ENCODE measurements at places on chromosomes 5 and 9.
A peak's percentile ranks its signal among the peaks of the same experiment; 100 is the strongest.

GRCh38 chr5:135052511-135053145 lies 18.6 kb upstream of the PITX1 start:
- no peak for DNase-seq

- DNase-seq = no peak
These were observed 1.6 kb upstream of the PAIP2 start for GRCh38 chr5:139340051-139340450.

- no peak for DNase-seq
These were observed 13.8 kb downstream of the LEAP2 start for GRCh38 chr5:132887283-132887682.

- DNase-seq = no peak
These were observed 66.2 kb upstream of the CLINT1 start for GRCh38 chr5:157924931-157925729.

DNA sequence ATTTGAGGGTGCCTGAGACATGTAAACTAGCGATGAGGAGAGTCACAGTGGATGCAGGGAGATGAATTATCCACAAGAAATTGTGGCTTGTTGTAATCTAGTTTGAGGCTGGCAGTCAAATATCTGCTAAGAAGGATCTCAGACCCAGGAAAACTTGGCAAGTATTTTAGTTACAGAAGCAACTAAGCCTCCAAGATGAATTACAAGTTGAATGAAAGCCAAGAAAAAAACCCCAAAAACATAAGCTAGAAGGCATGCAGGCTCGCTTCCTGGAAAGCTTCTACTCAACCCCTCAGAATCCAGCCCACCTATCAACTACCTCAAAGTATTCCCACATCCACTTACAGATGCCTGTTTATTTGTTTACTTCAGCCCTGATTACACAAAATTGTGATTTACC lies 696.9 kb downstream of the MAT2B start:
- DNase-seq = no peak

DNA sequence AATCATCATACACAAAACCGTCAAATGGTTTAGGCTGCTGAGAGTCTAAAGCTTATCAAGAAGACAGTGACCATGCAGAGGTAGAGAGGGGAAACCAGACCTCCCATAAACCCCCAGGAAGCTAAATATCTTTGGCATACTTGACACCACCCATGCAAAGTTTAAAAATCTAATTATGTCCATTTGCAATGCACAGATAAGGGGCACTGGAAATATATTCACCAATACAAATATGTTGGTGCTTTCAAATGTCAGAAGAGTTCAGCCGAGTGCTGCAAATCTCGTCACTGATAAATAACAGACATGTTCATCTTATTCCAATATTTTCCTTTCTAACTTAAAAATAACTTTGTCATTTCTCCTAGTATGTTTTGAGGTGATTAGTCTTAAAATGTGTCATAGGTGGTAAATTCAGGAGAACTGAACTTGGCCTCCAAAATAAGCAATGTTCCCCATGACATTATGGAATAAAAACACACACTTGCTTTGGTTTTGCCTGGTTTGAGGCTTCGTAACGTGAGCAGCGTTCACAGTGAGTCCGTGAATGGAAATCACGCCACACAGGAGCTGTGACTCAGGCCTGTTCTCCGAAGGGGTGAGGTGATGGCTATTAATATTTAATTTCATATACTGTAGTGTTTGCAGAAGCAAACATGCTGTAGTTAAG lies 182.2 kb downstream of the AOPEP start:
- no peak for DNase-seq

- DNase-seq = no peak
These were observed 26.9 kb upstream of the RNF38 start for GRCh38 chr9:36426945-36427344.

- DNase-seq = no peak
These were observed 71.1 kb downstream of the ALDH7A1 start for GRCh38 chr5:126523818-126524510.

DNA sequence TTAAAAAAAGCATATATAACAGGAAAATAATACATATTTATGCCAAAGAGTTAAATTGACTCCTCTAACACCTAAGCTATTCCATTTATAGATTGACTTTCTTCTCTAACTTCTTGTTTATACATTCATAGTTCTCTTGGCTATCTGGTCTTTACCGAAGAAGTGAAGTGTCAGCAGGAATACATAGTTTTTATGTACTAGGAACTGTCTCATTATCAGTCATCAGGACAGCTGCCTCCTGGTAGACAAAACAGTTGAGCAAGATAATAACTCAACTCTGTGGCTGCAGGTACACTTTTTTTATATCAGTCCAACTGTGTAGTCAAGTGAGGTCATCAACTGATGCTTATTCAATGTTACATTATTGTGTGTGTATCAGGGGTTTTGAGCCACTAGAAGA lies 1436.0 kb upstream of the NUDT12 start:
- no peak for DNase-seq

GRCh38 chr5:75948438-75948837 lies 134.7 kb upstream of the SV2C start:
- DNase-seq = no peak

- DNase-seq = peak; percentile 83
These were observed 12.8 kb upstream of the SRP19 start for GRCh38 chr5:112848116-112848811.

DNA sequence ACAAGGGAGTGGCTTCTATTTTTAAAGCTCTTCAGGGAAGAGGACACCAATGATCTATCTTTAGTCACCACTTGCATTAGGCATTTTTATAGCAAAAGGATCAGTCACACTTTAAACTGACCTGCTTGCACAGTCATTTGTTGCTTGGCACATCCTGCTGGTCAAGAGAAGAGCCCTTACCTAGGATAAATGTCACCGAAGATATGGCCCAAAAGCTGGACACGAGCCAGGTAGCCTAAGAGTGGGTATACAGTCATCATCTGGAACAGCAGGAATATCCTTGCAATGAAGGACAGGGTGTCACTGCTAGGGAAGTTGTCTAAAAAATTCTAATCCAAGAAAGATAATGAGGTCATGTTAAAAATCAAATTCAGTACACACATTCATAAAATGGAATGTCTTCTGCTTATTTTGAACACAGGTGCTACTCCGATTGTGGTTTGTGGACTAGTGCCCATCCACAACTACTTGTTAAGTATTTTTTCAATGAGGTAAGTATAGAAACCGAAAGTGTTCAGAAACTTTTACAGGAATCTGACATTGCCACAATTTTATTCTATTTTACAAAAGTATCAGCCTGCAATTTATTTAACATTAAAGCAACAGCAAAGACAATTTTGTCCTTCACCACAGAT lies 78.4 kb downstream of the SLC38A9 start:
- no peak for DNase-seq

- no peak for DNase-seq
These were observed 88.3 kb downstream of the FSTL4 start for GRCh38 chr5:133523961-133524586.

DNA sequence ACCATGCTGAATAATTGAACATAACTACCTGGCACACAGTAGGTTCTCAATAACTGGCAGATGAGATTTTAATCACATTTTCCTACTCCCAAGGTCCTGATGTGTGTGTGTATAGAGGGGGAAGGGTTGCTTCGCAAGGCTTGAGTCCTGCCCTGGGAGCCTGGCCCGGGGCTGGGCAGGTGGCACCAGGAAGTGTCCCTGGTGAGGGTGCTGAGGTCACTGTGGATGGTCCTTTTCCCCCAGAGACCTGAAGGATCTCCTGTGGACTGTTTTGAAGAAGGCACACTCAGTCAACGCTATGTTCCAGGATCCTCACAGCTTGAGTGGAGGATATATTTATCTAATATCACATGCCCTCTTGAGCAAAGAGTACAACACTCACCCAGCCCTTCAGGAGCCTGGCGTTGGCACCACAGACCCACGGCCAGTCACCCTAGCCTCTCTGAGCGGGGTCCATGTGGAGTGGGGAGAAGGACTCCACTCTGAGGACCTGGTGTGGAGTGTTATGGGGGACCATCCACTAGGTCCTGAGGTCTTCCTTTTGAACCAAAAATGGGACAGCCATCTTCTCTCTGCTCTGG lies 177.8 kb downstream of the GABBR2 start:
- DNase-seq = no peak

- DNase-seq = no peak
These were observed 112.1 kb downstream of the BASP1 start for GRCh38 chr5:17329571-17329970.

GRCh38 chr9:124040935-124041816 lies 29.6 kb downstream of the LHX2 start:
- DNase-seq = no peak

DNA sequence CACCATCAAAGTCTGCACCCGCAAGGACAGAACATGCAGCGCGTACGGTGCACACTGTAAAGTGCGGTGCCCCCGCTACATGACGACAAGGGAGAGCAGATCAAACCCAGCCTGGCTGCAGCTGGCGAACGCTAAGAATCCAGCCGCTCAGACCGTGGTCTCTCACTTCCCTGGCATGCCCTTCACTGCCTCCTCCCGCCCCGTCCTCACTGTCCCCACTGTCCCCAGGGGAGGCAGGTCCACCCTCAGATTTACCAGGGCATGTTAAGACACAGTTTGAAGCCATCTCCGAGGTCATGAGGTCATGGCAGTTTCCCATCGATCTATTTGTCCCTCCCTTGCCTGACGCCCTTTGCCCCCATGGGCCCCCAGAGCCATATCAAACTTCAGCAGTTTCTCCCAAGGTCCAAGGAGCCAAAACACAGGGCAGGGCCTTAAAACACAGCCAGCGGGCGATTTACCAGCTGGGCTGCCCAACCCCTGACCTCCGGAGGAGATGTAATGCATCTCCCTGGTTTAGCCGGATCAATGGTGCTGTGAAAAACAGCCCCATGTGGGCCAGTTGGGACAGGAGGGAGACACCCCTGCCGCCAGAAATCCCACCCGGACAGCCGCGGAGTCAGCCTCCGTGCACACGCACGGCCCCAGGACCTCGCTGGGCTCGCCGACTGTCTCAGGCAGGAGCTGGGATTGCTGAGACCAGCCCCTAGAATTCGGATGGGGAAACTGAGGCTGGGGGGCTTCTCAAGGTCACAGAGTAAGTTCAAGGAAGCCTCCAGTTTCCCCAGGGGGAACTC lies 52.3 kb upstream of the FUBP3 start:
- no peak for DNase-seq

DNA sequence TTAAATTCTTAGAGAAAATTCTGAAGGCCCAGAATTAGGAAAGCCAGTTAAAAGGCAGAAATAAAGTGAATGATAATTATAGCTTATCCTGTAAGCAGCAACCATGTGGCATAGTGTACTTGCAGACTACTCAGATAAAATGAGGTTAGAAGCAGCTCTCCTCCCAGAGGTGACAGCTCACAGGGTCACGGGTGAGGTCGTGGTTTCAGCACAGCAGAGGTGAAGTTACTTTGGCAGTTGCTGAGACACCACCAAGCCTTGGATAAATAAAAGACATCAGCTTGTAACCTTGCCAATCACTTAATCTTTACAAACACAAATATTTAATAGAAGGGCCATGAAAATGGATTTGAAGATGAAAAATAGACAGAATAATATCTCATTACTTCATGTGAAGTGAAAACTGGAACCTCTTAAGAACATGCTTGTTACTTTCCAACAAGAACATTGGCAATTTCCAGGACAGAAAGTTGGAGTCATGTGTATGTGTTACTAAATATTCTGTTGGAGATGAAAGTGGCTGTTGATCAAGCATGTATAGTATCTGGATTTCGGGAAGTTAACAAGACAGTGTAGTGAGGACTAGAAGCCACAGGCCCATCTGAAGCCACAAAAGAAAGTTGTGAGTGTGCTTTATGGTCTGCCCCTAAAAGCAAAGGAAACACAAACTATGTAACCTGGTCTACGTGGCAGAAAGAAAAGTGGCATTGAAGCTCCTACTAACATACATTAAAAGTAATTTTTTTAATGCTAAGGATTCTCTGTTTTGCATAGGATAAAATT lies 134.4 kb downstream of the ERCC6L2 start:
- DNase-seq = no peak

- DNase-seq = no peak
These were observed 72.9 kb upstream of the SHB start for GRCh38 chr9:38141746-38142591.

DNA sequence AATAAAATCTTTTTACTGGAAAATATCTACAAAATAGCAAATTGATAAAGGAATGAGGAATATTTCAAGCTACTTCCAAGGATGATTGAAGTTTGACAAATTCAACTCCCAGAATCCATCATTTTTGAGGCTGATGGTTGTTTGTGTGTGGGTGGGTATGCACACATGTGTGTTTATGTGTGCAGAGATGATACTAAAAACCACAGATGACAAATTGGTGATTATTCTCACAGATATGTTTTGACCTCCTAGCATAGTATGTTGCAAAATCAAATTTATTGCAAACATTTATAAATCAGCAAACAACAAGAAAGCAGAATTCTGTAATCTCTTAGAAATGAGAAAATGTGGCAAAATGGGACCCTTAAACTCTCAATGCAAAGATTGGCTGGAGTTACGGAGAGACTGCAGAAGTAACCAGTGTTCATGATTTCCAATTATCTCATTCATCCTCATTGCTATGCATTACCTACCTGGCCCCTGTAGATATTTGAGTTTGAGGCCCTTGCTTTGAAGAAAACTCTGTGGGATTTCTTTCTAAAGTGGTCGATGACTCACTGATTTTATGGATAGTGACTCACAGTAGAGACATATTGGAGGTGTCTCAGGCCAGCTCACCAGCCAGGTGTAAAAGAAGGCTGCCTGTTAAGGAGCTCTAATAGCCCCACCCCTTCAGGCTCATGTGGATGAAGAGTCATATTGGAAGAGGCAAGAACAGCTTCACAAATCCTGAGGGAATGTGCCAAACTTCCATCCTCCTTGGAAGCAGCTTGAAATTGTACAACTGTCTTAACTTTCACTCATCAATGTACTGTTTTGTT lies 44.6 kb upstream of the TMC1 start:
- DNase-seq = peak; percentile 37

DNA sequence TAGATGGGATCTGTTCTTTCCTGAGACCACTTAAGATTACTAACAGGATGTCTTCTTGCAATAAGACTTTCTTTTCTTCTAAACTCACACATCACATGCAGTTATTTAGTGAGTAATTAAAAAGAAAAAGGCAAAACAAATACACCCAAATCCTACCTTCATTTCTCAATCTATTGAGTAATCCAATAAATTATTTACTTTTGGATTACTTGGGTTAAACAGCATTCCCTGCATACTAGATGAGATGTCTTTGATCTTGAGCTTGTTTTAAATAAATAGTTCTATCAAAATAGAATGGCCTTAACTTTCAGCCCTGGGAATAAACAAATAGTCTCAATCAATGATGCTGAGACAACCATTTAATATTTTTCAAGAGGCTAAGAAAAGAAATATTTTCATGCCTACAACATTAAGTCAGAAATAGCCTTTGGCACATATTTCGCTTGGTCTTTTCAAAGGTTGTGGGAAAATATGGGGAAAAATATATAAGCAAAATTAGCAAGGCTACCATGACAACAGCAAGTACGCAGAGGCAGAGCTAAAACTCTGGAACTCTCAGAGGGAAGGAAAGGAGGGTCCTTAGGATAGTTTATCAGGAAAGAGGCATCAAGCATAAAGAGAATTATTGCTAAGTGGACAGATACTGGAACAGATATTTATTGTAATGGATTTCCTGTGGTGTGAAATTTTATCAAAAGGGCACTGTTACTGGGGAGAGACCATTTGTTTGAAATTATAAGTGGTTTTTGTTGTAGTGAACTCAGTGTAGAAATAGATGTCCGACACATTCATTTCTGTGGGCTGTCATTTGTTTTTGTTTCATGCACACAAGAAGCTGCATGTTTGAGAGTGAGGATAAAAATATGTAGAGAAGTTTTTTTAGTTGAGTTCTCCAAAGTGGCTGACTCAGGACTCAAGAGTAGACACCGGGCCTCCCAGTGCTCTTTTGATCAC lies 70.2 kb upstream of the CDH6 start:
- no peak for DNase-seq

All from SW 1271 (cell line).